ELR (cell line): ENCODE measurements at places on chromosomes 3 and 15.
A peak's percentile ranks its signal among the peaks of the same experiment; 100 is the strongest.

GRCh38 chr3:16595778-16596177, 9.4 kb downstream of the DAZL start:
- DNase-seq: peak; percentile 51

- DNase-seq: no peak
Measured at GRCh38 chr3:173501931-173502489, 104.5 kb downstream of the NLGN1 start.

GRCh38 chr15:98760975-98761374, 112.6 kb downstream of the IGF1R start:
- DNase-seq: no peak

DNA sequence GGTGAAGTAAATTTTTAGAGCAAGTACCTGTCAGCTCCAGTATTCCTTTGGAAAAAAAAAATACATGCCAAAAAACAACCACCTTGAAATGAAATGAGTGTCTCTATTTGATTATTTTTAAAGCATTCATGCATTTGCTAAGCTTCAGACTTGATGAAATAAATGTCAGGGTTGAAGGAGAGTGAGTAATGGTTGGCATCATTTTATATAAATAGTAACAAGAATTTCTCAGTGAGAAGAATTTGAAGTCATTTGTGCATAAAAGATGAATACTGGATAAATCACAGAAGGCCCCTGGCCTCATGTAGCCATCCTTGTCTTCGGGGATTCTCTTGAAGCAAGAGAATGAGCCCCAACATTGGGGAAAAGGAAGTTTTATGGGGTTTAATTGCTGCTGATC, 318.4 kb downstream of the LPP start:
- no peak for DNase-seq

DNA sequence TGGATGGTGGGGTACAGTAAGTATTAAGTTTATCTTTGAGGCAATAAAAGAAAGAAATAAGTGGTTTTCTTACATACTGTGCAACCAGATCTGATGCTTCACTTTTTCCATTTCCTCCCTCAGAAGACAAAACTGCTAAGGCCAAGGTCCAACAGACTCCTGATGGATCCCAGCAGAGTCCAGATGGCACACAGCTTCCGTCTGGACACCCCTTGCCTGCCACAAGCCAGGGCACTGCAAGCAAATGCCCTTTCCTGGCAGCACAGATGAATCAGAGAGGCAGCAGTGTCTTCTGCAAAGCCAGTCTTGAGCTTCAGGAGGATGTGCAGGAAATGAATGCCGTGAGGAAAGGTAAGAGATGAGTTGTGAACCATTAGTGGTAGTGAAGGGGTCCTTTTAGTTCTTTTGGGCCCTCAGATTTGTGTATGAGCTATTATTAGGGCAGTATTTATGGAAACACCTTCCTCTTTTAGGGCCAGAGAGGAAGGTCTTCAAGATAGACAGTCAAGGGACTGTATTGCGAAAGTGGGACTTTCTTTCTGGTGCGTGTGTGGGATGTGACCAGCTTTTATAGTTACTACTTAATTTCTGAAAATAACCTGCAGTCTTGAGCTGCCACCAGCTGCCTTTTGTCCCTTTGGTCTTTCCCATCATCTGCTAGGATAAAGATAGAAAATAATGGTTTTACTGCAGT, 4.6 kb downstream of the ALAS1 start:
- DNase-seq: no peak

GRCh38 chr3:59517388-59517787, 467.6 kb upstream of the CFAP20DC start:
- no peak for DNase-seq

DNA sequence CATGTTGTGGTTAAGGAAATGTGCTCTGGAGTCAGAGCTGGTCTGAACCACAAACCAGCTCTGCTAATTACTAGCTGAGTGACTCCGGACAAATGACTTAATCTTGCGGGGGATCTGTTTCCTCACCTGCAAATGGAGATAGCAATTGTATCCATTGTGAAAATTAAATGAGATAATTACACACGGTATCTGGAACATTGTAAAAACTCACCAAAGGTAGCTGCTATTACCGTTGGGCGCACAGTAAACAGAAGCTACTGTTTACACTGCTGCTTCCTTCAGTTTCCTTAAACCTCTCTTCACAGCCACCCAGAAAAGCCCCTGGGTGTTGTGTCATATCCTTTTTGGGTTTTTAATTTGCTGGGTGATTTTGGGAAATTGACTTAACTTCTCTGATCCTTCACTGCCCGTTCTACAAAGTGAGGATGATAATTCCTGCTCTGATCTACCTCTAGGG, 107.8 kb downstream of the MEGF11 start:
- DNase-seq: no peak

DNA sequence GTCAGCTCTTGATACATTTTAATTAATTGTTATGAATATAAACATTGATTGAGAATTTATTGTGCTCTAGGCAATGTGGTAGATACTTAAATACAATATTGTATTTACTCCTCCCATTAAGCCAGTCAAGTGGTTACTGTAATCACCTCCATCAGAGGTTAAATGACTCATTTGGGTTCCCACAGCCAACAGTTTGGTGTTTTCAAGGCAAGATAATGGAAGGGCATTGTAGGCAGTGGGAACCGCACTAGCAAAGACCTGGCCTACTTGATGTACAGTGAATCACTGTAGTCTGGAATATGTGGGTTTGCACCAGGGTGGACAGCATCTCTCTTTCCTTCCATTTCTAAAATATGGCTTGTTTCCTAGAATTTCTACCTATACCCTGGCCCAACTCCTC, 127.4 kb downstream of the EDEM1 start:
- DNase-seq: no peak

DNA sequence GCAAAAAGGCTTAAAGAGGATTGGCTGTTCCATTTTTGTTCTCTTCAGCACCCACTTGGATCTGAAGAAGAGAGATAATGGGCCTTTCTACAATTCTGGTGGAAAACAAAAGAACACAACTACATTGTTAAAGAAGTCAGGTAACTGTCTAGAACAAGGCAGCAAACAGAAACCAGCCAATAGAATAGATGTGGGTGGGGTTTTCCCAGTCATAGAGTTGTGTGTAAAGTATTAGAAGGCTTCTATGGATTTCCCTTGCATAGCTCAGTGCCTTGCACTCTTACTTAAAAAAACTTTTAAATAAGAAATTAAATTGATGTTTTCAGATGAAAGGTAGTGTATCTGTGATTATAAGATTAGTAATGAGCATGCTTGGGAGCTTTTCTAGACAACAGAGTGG, 462.7 kb upstream of the ATP11B start:
- no peak for DNase-seq

GRCh38 chr15:64096668-64097384, 1.0 kb downstream of the SNX1 start:
- DNase-seq: peak; percentile 60

DNA sequence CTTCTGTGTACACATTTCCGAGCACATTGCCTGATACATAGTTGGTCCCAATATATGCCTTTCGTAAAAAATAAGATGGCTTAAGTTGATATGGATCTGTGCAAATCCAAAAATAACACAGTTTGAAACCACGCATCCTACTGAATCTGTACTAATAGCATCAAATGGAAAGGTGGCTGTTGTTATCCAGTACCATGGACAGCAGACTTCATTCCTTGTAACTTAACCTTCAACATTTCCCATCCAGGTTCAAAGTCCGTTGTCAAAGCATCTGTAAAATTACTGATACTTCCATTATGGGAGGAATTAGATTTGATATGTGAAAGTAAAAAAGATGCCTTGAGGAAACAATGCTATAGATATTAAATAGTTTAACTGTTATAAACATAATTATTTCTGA, 65.5 kb upstream of the C3orf49 start:
- DNase-seq: peak; percentile 25

- DNase-seq: no peak
Measured at GRCh38 chr3:194097141-194097882, 38.6 kb upstream of the HES1 start.

- DNase-seq: no peak
Measured at GRCh38 chr15:66886686-66887273, 178.6 kb upstream of the SMAD3 start.

- DNase-seq: no peak
Measured at GRCh38 chr3:44968447-44968858, 7.5 kb downstream of the ZDHHC3 start.

- no peak for DNase-seq
Measured at GRCh38 chr3:40292637-40293349, 16.7 kb upstream of the EIF1B start.

- no peak for DNase-seq
Measured at GRCh38 chr3:117059956-117060270, 350.3 kb downstream of the TUSC7 start.

DNA sequence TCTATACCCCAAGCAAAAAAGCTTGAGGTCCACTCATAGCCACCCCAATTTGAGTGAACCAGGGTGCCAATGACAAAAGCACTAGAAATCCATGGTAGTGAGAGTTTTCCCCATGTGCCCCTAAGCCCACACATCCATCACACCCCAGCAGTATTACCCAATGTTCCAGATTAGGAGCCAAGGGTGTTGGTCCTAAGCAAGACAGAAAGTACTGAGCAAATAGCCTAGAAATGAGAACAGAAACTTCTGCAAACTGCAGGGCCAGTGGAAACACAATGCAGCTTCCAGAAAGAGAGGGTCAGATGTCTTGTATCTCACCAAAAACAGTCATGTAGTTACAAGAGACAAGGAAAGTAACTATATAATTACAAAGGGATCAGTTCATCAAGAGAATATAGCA, 10.9 kb upstream of the OXTR start:
- no peak for DNase-seq

- DNase-seq: no peak
Measured at GRCh38 chr15:35630532-35630931, 84.6 kb upstream of the DPH6 start.

DNA sequence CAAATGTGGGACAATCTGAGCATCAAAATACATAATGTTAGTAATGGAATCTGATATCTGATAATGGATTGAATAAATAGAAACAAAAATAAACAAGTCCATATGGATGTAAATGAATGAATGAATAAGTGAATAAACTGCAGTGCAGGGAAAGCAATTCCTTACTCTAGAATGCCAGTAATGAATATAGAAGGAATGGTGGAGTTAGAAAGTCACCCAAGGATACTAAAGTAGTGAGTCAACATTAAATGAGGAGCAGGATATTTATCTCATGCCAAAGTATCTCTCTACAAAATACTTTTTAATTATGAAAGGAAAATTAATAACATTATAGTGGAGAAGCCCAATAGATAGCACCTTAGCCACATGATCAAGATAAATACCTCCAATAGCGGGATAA, 300.3 kb downstream of the FEZF2 start:
- no peak for DNase-seq

GRCh38 chr3:4641863-4642563, 148.9 kb downstream of the ITPR1 start:
- DNase-seq: no peak

DNA sequence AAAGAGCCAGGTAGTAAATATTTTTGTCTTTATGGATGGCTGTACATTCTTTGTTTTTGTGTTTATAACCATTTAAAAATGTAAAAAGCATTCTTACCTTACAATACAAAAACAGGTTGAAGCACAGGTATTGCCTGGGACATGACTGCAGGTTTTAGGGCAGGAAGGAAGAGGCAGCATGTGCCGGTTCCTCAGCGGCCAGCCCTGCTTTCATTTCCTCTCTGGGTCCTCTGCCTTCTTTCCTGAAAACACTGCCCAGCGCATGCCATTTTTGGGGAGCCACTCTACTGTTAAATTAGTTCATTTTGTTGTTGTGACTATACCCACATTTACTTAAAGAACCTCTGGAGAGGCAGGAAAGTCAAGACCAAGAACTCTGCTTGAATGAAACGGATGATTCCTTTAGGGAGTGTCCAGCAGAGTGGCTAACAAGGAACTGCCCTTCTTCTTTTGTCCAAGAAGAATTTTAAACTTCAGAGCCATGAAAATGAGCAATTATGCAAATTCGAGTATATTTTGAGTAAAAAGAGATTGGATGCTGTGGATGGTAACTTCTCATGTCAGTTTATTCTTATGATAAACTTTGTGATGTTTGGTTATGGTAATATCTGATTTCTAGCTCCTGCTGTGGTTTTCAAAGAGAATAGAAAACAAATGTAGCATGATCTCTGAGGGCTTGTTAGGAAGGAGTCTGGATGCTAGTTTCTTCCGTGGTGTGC, 52.7 kb downstream of the SACM1L start:
- DNase-seq: no peak

- no peak for DNase-seq
Measured at GRCh38 chr15:92614791-92615785, 40.5 kb downstream of the FAM174B start.

DNA sequence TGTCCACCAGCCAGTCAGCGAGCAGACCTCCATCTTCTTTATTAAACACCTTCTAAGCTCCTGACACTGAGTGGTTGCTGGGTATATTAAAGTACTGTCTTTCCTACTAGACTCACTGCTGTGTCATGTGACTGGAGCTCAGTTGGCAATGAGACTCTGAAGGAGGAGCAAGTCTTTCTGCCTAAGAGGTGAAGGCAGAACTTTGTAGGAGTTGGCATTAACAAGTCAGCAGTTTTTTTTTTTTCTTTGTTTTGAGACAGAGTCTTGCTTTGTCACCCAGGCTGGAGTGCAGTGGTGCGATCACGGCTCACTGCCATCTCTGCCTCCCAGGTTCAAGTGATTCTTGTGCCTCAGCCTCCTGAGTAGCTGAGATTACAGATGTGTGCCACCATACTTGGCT, 62.2 kb downstream of the ABHD5 start:
- DNase-seq: peak; percentile 25

DNA sequence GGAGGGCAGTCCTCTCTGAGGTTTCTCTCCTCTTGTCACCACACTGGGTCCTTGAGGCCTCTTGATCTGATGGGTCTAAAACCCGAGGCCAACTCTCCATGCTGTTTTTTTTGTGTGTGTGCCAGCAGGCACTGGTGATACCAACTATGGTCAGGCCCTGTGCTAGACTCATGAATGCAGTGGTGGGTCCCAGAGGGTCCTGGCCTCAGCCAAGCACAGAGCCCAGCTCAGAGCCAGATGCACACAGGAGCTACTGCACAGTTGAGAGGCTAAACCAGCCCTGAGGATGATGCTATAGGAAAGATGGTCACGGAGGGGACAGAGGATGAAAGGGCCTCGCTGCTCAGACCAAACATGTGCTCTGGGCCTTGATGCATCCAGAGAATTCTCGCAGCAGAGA, 33.5 kb downstream of the RAB6B start:
- DNase-seq: no peak

GRCh38 chr15:78317145-78317836, 17.9 kb upstream of the SKIC8 start:
- peak; percentile 41 for DNase-seq

GRCh38 chr15:55255714-55256113, 33.9 kb downstream of the RAB27A start:
- DNase-seq: no peak

DNA sequence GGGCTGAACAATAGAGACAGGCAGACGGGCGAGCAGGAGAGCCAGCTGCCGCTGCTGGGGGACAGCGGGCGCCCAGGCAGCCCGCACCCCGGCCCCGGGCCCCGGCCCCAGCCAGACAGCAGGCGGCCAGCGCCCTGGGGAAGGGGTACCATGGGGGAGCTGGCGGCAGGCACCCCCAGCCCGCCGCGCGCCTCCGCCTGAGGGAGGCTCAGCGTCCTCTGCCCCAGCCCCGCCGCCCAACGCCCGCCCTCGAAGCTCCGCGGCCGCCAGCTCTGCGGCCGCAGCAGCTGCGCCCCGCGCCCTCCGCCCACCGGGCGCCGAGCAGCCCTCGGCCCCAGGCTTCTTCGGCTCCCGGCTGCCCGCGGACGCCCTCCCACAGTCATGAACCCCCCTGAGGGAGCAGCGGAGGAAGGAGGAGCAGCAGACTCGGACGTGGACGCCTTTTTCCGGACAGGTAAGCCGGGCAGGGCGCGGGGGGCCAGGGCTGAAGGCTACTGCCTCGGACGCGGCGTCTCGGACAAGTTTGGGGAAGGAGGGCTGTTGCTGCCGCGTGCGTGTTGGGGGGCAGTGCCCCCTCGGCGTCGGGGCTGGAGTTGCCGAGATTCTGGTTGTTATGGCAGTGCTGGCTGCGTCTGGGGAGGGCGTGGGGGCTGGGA, 41.6 kb upstream of the ROPN1 start:
- DNase-seq: peak; percentile 15
